ENCODE measurements at places on chromosomes 4 and X.

- DNase-seq = no peak
Observed at GRCh38 chrX:74949717-74950116, 24.5 kb upstream of the NEXMIF start.

DNA sequence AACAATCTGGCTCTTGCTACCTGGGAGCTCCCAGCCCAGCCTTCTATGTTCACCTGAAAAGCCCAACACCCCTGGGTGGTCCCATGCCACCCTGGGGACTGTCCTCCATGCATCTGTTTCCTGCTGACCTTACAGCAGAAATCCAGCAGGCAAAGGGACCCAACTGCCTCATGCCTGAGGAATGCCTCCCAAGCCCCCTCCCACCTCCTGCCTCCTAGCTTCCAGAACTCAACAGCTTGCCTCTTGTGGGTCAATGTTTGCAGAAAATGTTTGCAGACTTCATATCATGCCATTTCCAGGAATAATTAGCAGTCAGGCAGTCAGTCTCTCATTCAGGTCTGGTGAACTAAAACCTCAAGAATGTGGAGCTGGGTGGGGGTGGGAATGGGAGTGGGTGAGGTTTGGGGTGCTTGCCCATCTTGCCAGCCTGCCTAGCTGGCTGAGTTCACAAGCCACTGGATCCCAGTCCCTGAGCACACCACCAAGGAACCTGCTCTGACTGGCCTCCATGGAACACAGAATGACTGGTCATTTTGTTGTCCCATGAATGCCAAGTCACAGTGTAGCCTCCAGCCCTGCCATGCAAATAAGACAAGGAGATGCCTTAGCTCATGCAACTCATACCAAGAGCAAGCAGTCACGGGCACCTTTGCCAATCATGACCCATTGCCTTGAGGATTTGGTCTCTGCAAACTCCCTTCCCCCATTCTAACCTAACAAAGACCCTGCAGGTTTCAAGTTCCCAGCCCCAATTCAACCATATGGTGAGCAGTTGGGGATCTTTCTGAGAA lies 12.1 kb upstream of the PLAC1 start:
- no peak for DNase-seq

DNA sequence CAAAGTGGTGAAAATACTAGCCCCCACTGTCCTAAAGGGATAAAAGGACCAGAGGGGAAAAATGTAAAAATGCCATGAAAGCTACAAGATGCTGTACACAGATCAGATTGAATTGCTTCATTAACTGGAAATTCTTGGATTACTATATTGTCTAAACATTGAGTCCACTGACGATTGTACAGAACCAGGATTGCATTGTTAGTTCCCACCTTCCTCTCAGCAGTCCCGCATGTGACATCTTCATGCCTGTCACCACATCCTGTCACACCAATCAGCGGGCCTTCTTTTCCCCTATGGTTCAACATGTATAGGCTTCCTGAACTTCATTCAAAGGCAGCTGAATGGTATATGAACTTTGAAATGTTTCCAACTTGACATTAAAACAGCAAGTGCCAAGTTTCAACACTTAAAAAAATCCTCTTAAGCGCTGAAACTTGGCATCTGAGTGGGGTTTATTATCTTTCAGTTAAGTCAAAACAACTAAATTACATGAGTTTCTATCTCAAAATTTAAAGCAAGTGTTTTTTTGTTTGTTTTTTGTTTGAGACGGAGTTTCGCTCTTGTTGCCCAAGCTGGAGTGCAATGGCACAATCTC lies 24.6 kb downstream of the ZRSR2 start:
- no peak for DNase-seq

DNA sequence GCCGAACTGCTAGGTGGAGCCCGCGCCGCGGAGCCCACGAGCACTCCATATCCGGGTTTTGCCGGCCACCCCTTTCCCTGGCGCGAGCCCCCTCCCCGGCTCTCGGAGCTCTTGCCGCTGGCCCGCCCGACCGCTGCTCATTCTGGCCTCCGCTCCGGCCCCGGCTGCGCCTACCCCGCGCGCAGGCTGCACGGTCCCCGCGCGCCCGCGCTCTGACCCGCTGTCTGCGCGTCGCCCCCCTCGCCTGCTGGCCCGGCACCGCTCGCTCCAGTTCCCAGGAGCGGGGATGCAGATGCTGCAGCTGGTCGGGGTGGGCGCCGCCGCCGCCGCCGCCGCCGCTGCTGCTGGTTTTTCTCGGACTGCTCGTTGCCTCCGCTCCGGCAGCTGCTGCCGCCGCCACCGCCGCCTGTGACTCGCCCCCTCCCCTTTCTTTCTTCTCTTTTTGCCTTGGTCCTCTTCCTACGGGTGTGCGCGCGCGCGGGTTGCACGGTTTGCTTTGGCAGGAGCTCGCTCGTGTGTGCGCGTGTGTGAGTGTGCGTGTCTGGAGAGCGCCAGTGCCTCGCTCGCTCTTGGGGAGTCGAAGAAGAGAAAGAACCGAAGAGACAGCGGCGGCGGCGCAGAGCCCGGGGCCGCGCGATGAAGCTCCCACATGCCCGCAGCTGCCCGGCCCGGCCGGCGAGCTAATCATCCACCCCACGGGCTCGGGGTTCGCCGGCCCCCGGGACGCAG lies at the start of gene ADGRL3:
Gene ADGRL3 (plus strand): TSS at position 140 of the 729 bp plus-strand sequence.
- DNase-seq = no peak

DNA sequence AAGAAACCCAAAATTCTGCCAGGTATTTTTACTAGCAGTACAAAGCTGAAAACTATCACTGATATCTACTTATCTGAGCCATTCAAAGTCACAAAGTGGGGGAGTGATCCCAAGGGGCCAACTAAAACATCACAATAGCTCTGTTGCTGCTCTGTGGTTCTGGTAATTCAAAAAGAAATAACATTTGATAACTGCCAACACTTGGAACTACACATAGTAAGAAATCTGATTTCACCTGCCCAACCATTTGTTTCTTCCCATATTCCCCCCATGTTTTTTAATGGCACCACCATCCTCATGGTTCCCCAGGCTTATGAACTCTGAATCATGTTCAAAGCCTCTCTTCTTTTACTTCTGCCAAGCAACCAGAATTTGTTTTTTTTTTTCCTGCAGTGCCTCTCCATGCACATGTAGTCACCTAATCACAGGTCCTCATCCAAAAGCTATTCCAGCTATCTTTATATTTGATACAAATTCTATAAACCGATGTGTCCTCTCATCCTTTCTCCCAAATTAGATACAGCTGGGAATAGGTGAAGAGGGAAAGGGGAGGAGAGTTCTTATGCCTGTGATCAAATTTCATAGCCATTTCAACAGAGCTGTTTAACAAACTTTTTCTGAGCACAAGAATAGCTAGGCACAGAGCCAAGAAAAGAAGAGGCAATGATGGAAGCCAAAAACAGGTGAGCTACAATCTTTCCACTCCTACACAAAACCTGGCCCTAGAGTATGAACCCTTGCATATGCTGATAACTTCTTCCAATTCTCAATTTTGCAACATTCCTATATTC lies 7.7 kb downstream of the AMMECR1 start:
- no peak for DNase-seq

DNA sequence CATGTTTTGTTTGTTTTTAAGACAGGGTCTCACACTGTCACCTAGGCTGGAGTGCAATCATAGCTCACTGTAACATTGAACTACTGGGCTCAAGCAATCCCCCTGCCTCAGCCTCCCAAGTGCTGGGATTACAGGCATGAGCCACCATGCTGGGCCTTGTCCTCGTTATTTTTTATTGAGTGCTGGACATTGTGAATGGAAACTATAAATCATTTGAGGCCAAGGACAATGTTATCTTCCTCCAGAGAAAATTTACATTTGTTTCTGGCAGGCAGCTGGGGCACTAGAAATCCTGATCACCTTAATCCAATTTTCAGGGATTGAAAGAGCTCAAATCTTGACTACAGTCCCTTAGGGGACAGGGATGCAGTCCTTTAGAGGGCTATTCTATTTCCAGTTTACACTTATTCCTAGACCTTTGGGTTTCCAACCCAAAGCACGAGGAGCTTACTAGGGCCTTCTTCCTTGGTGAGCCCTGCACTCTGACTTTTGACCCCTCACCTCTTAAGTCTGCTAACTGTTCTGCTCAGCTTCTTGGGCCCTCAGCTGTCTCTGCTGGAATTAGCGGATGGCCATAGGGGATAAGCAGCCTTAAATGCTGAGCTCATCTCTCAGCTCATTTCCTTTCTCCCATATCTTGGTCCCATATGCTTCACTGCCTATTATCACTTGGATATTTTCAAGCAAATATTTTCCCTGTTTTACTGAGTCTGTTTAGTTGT lies 23.0 kb upstream of the PDZD4 start:
- DNase-seq = no peak

GRCh38 chr4:42048394-42048793 lies 58.1 kb downstream of the SLC30A9 start:
- DNase-seq = no peak

DNA sequence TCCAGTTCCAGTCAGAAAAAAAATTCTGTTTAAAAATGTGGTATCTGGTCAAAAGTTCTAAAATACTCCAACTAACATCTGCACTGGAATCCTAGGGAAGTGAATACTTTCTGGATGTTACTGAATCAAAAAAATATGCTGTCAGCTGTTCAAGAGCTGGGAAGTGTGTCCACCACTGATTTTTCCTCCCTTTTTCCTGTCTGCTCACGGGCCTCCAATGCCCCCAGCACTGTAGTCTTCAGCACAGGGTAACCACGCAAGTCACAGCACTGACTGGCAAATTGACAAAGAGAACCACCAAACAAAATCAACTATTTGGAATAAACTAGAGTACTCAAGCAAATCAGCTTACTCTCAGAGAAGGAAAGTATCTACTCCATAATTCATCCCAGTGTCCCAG lies 9.9 kb downstream of the VEGFC start:
- DNase-seq = no peak

DNA sequence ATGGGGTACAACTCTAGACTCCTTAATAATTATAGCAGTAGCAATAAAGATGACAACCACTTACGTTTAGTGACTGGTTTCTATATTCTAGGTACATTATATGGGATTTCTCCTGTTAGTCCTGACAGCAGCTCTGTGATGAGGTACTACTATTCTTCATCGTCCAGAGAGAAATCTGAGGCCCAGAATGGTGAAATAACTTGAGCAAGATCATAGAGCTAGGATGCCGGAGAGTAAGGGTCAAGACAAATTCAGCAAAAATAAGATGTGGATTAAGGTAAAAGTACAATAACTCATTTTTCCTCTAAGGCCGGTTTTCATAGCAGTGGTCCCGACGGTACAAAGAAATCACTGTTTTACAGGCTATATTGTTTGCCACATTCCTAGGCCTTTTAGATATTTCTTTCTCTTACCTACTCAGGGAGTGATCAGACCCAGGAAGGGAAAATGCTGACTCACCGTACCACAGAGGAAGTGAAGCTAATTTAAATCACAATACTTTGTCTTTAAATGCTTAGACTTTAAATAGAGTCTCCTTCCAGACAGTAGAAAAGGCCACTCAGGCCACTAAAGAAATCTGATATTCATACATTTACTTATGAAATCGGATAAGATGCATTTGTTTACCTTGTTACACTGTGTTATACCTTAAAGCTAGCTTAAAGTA lies 2023.0 kb upstream of the AGA start:
- DNase-seq = no peak

GRCh38 chr4:22869235-22869634 lies 176.5 kb downstream of the GBA3 start:
- no peak for DNase-seq

GRCh38 chrX:9148615-9149399 lies 114.9 kb upstream of the FAM9B start:
- DNase-seq = no peak

DNA sequence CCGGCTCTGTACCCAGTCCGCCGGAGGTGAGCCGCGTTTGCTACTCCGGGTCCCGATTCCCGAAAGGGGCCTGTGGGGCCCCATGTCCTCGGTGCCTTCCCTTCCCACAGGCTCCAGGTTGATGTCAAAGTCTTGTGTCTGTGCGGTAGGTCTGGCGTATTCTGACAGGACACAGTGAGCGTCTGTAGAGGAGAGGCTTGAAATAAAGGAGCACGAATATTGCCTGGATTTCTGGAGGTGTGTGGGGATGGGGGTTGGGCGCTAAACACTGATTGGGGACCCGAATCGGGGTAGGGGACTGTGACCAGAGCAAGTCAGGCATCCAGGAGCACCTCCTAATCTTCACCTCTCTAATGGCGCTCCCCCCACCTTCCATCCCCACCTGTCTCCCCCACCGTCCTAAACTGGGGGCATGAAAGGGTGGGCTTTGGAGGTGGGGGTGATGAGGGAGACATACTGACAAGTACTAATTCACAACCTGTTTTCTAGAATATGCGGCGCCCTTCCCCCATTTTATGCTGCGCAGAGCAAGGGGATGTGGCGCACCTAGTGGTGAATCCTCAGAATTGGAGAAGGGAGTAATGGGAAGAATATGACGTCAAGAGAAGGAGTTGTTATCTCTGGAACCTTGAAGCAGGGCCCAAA lies 855 bp downstream of the GPRASP2 start:
- DNase-seq = no peak

DNA sequence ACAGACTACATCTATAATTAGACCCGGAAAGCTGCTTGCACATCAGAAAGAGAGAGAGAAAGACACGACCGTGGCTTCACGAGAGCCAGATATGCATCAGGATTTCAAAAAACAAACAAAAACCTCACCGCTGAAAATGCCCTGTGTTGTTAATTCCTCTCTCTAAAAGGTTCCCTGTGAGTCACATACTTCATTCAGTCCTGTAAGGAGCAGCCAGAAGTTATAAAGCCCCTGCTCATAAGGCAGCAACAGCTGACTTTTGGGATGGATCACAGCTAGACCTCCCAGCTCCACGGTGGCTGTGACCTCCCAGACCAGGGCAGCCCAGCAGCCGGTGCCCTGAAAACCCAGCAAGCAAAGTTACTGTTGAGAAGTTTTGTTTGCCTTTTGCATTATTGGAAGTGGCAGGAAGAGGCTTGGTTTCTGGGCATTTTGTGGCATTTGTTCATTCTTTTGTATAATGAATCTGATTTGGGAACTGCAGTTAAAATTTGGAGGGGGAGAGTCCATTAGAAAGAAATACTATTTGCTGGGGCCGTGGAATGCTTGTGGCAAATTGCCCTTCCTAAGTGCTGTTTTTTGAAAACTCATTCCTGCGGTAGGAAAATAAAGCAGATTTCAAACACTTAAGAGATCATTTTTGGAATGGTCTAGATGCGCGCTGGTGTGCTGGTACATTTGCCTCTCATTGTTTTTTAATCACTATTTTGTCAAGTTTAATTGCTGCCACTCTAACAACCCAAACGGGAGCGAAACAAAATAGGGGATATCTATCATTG lies 520.4 kb downstream of the BCOR start:
- DNase-seq = no peak

- no peak for DNase-seq
Observed at GRCh38 chr4:38671592-38671940, 7.6 kb downstream of the KLF3 start.

DNA sequence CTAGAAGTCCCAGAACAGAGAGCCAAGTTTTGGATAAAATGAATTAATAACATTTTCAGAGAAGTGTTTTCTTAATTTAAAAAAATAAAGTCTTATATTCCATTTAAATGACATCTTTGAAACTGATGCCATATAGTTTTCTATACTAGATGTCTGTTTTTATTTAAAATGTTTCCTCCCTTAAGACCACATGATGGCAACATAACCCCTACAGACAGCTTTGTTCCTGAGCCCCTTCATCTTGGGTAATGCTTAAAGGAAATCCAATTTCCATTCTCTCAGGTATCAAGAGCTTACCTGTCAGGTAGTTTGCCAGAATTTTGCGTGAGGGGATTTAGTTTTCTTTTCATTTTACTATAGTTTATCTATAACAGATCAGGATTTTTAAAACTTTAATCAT lies 181.4 kb upstream of the UGT8 start:
- no peak for DNase-seq

Measured in hematopoietic multipotent progenitor cell treated with erythropoietin and hydrocortisone succinate and interleukin-3 and kit ligand, for 15 days (in vitro differentiated cells).